ENCODE measurements at places on chromosomes 7 and 10.

DNA sequence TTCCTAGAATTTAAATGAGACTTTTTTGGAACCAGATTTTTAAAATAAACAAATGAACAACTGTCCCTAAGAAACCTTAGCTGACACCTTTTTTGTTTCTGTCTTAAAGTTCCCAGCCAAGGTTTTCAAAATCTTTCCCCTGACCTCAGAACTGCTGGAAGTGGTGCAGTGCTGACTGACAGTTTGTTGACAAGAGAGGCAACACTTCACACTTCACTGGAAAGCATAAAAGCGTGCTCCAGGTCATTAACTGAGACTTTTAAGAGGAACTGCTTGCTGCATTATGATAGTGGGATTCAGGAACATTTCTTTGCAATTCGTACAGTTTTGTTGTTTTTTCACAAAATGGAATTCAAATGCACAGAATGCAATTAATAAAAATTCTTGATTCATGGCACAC lies 36.2 kb downstream of the SYPL1 start:
- no peak for DNase-seq

DNA sequence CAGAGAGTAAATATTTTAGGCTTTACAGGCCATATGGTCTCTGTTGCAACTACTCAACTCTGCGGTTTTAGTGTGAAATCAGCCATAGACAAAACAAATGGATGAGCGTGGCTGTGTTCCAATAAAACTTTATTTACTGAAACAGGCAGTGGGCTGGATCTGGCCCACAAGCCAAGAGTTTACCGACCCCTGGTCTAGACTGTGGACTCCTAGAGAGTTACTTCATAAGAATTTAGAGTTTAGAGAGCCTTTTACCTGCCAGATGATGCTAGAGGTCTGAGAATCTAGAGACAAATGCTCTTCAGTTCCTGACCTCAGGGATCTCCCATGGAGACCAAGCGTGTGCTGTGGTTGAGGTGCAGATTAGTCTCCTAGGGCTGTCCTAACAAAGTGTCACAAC lies 174.8 kb downstream of the PTEN start:
- DNase-seq: no peak

DNA sequence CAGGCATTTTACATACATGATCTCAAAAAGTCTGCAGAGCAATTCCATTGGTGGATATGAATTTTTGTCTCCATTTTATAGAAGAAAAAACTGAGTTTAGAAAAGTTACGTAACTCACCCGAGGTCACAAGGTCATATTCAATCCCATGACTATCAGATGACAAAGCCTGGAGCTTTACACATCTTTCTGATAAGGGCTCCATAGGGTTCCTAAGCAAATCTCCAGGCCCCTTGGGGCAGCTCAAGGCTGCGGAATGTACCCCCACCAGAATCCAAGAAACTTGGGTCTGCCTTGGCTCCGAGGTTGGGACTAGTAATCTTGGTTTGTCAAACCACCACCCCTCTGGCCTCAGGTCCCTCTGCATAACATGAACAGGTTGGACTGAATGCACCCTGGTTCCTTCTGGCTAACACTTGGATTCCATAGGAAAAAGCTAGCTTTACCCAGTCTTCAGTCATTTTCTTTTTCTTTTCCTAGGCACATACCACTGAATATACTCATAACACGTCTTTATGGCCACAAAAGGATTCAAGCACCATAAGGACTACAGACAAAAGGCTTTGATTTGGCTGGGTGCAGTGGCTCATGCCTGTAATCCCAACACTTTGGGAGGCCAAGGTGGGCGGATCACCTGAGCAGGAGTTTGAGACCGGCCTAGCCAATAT lies 55.5 kb downstream of the PIP4K2A start:
- no peak for DNase-seq

- DNase-seq: no peak
Measured at GRCh38 chr10:76302481-76302880, 871.1 kb downstream of the LRMDA start.

- DNase-seq: no peak
Measured at GRCh38 chr7:121603886-121604285, 207.8 kb upstream of the FAM3C start.

GRCh38 chr7:77426521-77427051 lies 10.4 kb upstream of the GSAP start:
- DNase-seq: no peak

DNA sequence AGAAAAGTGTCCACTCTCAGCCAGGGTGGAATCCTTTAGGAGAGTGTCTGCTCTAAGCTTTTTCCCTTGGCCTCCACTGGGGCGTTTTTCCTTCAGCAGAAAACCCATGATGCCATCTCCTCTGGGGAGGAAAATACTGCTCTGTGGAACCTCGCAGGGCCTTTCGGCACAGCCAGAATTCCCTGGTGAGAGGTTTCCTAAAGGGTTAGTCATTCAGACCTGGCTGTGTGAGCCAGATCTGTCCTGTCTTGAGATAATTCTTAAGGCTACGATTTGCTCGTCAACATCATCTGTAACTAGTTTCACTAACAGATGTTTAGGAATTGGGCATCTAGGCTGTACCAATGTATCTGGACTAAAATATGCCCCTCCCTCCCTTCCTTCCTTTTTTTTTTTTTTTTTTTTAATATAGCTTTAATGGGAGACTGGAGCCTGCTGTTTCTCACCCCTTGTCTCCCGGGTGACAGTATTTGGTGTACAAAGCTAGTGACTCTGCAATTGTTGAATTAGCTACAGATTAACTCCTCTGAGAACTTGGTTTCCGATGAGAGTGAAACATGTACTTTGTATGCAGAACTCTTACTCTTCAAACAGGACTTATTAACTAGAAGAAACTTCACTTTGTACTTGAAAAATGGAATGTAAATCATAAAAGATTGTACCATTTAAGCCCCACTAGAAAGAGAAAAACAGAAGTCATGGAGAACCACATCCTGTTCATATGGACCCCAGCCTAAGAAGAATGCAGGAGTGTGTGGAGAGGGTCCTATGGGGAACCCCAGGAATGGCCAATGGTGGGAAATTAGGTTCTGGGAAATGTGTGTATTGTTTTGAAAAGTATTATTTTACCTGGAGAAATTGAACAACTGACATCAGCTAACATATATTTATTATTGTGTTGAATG lies 230.9 kb downstream of the CAMK1D start:
- DNase-seq: no peak

DNA sequence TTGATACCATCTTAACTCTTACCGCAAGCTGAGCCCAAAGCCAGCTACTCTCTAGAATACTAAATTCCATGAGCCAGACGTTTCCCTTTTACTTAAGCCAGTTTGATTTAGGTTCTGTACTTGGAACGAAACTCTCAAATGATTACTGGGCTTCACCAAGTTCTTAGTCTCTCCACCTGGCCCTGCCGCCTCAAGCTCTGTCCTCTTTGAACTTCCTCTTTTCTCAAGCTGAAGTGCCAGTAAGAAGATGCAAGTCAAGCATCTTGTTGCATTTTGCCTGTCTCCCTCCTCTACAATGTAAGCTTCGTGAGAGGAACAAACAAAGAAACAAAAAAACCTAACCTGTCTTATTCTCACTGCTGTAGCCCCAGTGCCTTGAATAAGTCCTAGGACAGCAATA lies 358.2 kb upstream of the NPVF start:
- no peak for DNase-seq

- DNase-seq: no peak
Measured at GRCh38 chr7:134509010-134509409, 18.4 kb upstream of the AKR1B10 start.

- DNase-seq: no peak
Measured at GRCh38 chr7:132381742-132382472, 194.4 kb downstream of the PLXNA4 start.

GRCh38 chr7:2313450-2314208 lies 612 bp downstream of the SNX8 start:
- DNase-seq: no peak

DNA sequence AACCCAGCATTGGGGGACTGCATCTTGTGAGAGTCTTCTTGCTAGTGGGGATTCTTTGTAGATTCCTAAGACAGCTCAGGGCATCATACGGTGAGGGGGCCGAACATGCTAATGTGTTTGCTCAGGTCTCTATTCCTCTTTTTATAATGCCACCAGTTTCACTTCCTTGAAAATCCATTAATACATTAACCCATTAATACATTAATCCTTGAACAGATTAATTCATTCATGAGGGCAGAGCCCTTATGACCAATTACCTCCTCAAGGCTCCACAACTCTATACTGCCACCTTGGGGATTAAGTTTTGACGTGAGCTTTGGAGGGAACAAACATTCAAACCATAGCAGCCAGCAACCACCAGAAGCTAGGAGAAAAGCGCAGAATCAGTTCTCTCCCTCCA lies 67.2 kb upstream of the POT1 start:
- DNase-seq: no peak

DNA sequence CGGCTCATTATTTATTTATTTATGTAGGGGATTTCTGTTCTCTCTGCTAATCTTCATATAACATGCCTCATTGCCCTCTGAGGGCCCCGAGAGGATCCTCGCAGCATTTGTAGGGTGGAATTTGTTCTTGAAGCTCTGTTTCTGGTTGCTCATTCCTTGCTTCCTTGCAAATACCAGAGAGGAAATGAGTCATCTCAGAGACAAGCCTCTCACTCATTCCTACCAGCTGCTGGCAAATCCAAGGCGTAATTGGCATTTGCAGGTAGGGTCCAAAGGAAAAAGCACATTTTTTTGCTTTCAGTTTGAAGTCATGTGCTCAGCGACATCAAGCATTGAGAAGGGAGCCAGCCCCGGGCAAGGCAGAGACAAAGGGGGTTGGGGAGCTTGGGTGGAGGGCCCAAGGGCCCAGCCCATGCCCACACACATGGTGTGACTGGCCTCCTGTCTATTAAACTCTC lies 501.6 kb downstream of the GALNT17 start:
- DNase-seq: no peak

GRCh38 chr7:25852211-25852938 lies 299.6 kb upstream of the NFE2L3 start:
- no peak for DNase-seq

GRCh38 chr7:2525658-2526630 lies 6.4 kb downstream of the LFNG start:
- DNase-seq: no peak

GRCh38 chr10:16011548-16011947 lies 151.2 kb upstream of the MINDY3 start:
- no peak for DNase-seq

- DNase-seq: no peak
Measured at GRCh38 chr10:81848514-81848913, 26.5 kb upstream of the NRG3 start.

GRCh38 chr7:139725077-139725476 lies 52.7 kb downstream of the HIPK2 start:
- no peak for DNase-seq

- no peak for DNase-seq
Measured at GRCh38 chr10:114839901-114840300, 18.3 kb downstream of the FHIP2A start.

DNA sequence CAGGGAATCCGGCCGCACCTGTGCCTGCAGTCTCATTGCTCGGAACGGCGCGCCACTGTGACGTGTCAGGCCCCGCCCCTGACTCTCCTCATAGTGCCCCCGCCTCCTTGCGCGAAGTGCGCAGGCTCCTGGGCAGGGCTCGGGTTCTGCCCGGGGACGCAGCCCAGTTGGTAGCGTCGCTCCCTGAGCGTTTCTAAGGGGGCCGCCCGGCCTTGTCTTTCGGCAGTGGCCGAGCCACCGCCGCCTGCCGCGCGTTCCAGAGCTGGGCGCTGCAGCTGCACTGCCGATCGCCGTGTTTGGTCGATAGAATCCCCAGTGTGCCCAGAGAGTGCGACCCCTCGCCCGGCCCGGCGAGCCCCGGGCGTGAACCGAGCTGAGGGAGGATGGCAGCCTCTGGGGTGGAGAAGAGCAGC lies at the start of gene KLHL7:
Gene KLHL7 (plus strand): TSS at position 142 of the 413 bp plus-strand sequence. CDS start 242 bp downstream, at position 384.
- DNase-seq: peak; percentile 90

Data from stimulated activated CD8-positive, alpha-beta memory T cell treated with anti-CD3 and anti-CD28 coated beads, Interleukin-4, amount 100 ng/mL, for 1 hour (primary cell).